ENCODE measurements at places on chromosomes 6 and 20. TPM values are rescaled to one million over a fixed set of nuclear protein-coding genes. Genes with fewer than 3 reads are reported as not detected.
A peak's percentile ranks its signal among the peaks of the same experiment; 100 is the strongest.

Gene C6orf163
- not detected for total RNA-seq

Gene BMP5
- total RNA-seq: not detected

Gene CFAP61
- total RNA-seq: not detected

GRCh38 chr6:90045535-90045934 is 151.3 kb downstream of the GJA10 start:
- no peaks in the 10 kb centered on the region for H3K27me3 ChIP-seq
- H3K4me3 ChIP-seq: no peak overlapping the region
- H3K27ac ChIP-seq: no peak overlapping the region
- DNase-seq: no peak
- no peaks in the 10 kb centered on the region for H3K4me1 ChIP-seq

DNA sequence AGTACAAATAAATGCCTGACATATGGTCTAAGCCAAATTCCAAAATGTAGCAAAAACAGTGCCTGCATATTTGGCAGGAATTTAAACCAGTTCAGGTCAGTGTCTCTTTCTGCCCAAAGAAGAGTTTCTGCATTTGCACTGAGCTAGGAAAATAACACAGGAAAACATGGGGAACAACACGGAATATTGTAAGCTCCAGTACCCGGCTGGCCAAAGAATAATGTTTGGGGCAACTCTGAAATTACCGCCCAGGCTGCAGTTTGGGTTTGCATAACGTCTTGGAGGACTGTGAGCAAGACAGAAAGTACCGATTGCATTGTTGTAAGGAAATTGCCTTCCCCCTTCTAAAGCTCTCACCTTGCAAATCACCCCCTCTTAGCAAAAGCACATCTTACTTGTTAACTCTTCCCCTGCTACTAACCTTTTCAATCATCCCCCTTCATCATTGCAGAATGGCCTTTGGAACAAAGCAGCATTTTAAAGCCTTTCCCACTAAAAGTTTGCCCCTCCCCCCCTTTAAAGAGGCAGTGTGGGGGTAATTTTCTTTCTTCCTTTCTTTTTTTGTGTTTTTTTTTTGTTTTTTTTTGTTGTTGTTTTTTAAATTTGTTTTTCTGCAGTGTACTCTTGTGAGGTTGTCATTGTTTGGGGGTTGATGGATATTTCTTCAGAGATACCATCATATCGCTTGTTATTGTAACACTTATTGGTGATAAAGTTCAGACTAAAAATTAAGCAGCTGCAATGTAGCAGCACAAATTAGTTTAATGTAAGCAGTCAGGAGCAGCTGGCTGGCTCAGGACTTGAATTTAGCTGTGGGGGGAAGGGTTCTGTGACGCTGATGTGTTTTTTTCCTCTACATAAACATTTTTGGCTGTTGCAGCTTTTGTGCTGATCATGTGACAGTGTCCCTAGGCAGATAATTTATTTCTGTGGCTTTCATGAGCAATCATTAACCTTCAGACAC is 100.0 kb upstream of the CITED2 start:
- peaks cover 6% of the 10 kb centered on the region for H3K4me1 ChIP-seq
- H3K27me3 ChIP-seq: no peaks in the 10 kb centered on the region
- peak overlapping the region; percentile 4 for H3K4me3 ChIP-seq
- no peak for DNase-seq
- peak overlapping the region; percentile 17 for H3K27ac ChIP-seq

DNA sequence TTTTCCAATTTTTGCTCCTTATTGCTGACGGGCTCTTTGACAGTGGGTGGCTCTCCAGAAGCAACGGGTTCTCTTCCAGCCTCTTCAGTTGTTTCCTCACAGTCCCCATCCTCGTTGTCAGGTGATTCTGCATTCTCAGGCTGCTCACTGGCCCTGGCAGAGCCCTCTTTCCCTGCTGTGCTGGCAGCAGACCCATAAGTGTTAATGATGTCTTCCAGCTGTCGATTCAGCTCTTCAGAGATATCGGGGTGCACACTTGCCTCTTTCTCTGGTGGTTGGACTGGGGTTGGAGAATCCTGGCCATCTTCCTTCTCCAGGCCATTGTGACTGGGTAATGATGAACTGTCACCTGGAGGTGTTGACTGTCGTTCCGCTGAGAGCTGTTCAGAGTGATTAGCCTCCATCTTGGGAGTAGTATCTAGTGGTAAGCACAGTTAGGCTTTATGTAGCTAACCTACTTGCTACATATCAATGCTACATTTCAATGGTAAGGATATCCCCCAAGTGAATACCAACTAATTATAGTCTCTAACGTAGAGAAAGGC is 3.2 kb downstream of the TXLNB start:
- no peaks in the 10 kb centered on the region for H3K27me3 ChIP-seq
- H3K27ac ChIP-seq: no peak overlapping the region
- no peak for DNase-seq
- no peaks in the 10 kb centered on the region for H3K36me3 ChIP-seq
- no peaks in the 10 kb centered on the region for H3K4me1 ChIP-seq
- H3K4me3 ChIP-seq: no peak overlapping the region

- no peaks in the 10 kb centered on the region for H3K36me3 ChIP-seq
- H3K4me1 ChIP-seq: no peaks in the 10 kb centered on the region
- H3K27me3 ChIP-seq: no peaks in the 10 kb centered on the region
- no peak overlapping the region for H3K4me3 ChIP-seq
- no peak for DNase-seq
Observed at GRCh38 chr20:10006447-10007090, 28.2 kb upstream of the ANKEF1 start.

Measured in ascending aorta (tissue), 2 donors.